Endothelial cell of coronary artery (primary cell): ENCODE measurements at places on chromosomes 2 and 18. TPM values are rescaled to one million over a fixed set of nuclear protein-coding genes. Genes with fewer than 3 reads are reported as not detected.

ST6GAL2 gene
- 0.09 TPM in 1 of 2 replicates, not detected in the other for total RNA-seq

RAB27B gene
- 0.54 and 3.5 TPM in 2 replicates for total RNA-seq

STARD6 gene
- not detected in 2 replicates for total RNA-seq

GPBAR1 gene
- total RNA-seq: under 0.01 TPM in 1 of 2 replicates, not detected in the other

ZRANB3 gene
- total RNA-seq: 6.7 and 8.9 TPM in 2 replicates

SERPINB12 gene
- total RNA-seq: not detected in 2 replicates

ASPRV1 gene
- 0.09 TPM in 2 replicates for total RNA-seq

COL3A1 gene
- 0.99 and 245 TPM in 2 replicates for total RNA-seq

ZNF397 gene
- 3.3 and 7.9 TPM in 2 replicates for total RNA-seq

FEV gene
- not detected in 2 replicates for total RNA-seq

CCDC141 gene
- total RNA-seq: 0.09 TPM in 1 of 2 replicates, not detected in the other

REG3G gene
- total RNA-seq: not detected in 2 replicates
